ENCODE measurements at places on chromosomes 2 and 18. TPM values are rescaled to one million over a fixed set of nuclear protein-coding genes. Genes with fewer than 3 reads are reported as not detected.

Gene RAMP1
- 233 TPM for total RNA-seq

DNA sequence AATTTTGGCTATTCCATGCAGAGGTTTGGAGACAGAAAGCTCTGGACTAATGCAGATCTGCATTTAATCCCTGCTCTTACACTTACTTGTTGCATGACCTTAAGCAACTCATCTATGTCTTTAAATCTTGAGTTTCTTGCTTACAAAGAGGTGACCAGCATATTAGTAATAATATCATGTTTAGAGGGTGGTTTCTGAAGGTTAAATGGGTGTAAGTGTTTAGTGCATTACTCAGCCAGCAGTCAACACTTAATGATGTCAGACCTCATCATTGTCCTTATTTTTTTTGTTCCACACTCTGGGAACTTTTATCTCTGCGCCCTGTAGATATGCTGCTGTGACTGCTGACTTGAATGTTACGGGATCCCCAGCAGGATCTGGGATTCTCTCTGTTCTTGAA is 1.7 kb downstream of the IL1RL1 start:
- no peaks in the 10 kb centered on the region for H3K27me3 ChIP-seq
- no peak overlapping the region for H3K4me3 ChIP-seq
- no peak overlapping the region for H3K27ac ChIP-seq
- H3K4me1 ChIP-seq = no peaks in the 10 kb centered on the region
- no peak for DNase-seq
- no peaks in the 10 kb centered on the region for H3K36me3 ChIP-seq

- no peak overlapping the region for H3K27ac ChIP-seq
- no peak for DNase-seq
- peaks cover 37% of the 10 kb centered on the region for H3K4me1 ChIP-seq
- H3K4me3 ChIP-seq = no peak overlapping the region
- H3K27me3 ChIP-seq = no peaks in the 10 kb centered on the region
- no peaks in the 10 kb centered on the region for H3K36me3 ChIP-seq
These were observed 326.1 kb downstream of the PARD3B start for GRCh38 chr2:204871231-204871953.

DNA sequence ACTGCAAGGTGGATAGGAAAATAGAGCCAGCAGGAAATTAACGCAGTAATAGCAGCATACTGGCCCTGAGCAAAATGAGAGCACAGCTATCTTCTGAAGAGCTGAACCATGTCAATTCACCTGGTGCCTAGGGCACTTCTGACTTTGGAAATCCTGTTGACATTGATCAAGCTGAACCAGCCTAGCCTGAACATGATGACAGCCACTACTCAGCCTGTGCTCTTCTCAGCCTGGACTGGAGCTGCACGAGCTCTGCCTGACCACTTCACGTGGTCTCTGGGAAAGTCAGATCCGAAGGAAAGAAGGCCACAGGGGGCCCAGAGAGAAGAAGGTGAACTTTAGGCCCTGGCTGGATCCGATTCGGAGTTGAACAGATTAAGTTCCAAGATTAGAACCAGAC is 421.9 kb downstream of the LPIN1 start:
- H3K4me1 ChIP-seq = peaks cover 26% of the 10 kb centered on the region
- no peak overlapping the region for H3K4me3 ChIP-seq
- H3K27me3 ChIP-seq = no peaks in the 10 kb centered on the region
- no peaks in the 10 kb centered on the region for H3K36me3 ChIP-seq
- H3K27ac ChIP-seq = no peak overlapping the region

DNA sequence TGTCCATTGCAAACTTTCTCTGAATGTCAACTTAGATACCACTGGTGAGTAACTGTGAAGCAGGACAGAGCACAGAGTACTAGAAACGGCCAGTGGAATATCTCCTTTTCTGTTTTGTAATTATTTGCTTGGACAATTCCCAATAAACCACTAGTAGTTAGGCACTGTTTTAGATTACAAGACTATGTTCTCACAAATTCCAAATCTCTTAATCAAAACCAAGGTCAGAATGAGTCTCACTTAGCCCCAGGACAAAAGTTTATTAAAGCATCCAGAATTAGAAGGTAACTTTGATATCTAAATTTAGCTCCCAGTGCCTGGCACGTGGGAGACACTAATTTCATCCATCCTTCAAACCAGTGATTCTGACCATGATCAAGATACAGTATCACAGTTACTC is 89.0 kb downstream of the ZNF521 start:
- H3K27me3 ChIP-seq = no peaks in the 10 kb centered on the region
- no peak overlapping the region for H3K27ac ChIP-seq
- no peaks in the 10 kb centered on the region for H3K36me3 ChIP-seq

DNA sequence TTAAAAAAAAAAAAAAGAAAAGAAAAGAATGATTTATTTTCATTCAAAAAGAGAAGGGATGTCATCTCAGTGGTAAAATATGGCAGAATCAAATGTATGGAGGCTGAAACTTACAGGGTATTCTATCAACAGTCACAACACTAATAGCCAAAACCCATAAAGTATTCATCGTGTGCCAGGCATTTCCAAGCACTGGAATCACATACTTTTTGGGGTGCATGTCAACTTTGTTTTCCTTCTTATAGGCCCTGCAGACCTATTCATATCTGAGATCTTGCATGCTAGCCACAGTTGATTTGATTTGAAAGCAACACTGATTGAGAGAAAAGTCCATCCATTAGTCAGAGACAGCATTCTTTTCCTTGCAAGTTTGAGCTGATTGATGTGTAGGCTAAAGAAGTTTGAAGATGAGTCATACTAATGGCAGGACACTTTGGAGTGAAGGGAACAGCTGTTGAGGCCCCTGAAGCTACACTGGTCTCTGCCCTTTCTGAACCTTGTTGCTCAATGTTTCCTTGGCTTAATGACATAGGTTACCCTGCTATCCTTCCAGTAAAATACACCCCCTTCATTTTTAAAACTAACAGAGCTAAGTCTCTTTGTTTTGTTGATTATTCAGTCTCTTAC is 22.0 kb downstream of the KATNAL2 start:
- no peak for DNase-seq
- no peaks in the 10 kb centered on the region for H3K36me3 ChIP-seq
- H3K4me3 ChIP-seq = no peak overlapping the region
- H3K4me1 ChIP-seq = no peaks in the 10 kb centered on the region
- H3K27me3 ChIP-seq = no peaks in the 10 kb centered on the region

- H3K27ac ChIP-seq = no peak overlapping the region
- H3K36me3 ChIP-seq = no peaks in the 10 kb centered on the region
- no peak overlapping the region for H3K4me3 ChIP-seq
- no peaks in the 10 kb centered on the region for H3K4me1 ChIP-seq
- no peak for DNase-seq
- H3K27me3 ChIP-seq = no peaks in the 10 kb centered on the region
These were observed 51.3 kb downstream of the DLGAP1 start for GRCh38 chr18:4403836-4404235.

All from esophagus muscularis mucosa (tissue), 4 donors.